ENCODE measurements at places on chromosomes 11 and 22.

DNA sequence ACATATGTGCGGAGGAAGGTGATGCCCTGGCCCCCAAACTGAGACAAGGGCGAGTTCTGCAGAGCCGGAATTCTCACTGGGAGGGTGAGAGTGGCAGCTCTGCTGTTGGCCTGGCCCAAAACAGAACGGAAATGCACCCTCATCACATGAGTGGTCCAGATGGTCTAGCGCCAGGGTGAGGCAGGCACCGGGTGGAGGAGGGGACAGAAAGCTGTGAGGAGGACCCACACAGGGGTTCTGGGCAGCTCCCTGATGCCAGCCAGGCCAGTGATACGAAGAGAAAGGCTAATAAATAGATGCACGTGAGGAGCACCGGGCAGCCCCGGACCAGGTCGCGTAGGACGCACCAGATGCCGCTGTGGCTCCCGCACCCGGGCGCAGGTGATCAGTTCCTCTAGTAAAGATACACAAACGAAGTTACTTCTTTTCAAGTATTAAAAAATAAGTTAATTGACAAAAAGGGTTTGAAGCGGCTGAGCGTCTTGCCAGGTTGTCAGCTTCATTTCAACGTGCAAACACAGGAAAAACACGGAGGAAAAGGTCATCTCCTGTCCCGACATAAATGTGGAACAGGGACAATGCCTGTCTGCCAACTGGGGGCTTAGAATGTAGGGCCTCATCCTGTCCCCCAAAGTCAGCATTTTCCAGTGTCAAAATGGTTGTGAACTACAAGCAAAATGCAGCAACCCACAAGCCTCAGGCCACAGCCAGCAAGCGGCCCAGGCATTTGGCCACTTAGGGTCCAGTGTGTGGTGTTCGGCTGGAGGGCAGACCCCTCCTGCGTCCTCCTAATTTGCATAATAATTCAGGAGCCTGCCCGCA is 15.3 kb upstream of the BID start:
- DNase-seq = no peak

- DNase-seq = no peak
Measured at GRCh38 chr11:120344302-120345004, 8.2 kb downstream of the ARHGEF12 start.

DNA sequence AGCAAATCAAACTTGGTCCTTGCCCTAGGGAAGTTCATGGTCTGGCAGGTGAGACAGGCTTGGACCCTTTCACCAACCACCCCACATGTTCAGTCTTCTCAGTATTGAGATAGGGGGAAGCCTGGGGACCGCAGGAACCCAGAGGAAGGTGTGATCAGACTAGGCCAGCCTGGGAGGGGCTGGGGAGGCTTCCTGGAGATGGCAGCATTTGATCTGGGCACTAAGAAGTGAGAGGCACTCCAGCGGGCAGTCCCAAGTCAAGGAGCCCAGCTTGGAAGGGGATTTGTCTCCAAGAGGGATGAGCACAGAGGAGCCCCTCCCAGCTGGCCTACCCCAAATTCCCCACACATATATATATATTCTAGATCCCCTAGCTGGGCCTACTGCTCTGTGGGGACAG is 5.4 kb downstream of the LRRC32 start:
- no peak for DNase-seq

DNA sequence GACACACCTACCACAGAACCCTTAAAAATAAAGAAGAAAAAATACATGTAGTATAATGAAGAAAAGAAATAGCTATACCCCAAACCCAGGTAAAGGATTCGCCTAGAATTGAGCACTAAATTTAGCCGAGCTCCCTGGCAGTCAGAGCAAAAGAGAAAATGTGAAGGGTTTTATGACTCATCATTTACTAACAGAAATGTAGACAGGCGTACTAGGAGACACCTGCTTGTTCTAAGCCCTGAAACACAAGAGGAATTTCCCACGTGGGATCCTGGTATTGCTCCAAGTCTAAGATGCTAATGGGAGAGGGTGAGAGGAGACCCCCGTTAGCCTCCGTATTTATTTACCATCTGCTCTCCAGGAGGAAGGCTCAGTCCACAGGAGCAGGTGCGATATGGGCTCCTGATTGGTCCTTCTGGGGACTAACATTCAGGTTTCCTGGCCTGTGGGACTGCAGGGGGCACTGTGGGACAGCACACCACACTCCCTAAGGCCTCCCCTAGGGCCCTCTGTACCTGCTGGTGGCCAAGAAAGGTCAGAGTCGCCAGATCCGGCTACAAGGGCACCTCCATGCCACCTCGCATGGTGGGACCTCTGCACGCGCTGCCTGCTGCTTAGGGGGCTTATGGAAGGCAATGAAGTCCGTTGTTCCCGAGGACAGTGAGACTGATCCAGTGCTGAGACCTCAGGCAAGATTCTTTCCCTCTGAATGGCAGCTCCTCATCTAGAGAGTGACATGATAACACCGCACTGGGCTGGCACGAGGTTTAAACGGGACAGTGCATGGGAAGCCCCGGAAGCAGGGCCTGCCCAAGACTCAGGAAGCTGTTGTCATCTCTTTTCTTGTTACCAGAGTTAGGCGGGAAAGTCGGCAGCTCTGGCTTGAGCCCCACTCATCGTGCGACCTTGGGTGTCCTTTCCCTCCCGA is 25.8 kb downstream of the KCNC1 start:
- DNase-seq = peak; percentile 70

DNA sequence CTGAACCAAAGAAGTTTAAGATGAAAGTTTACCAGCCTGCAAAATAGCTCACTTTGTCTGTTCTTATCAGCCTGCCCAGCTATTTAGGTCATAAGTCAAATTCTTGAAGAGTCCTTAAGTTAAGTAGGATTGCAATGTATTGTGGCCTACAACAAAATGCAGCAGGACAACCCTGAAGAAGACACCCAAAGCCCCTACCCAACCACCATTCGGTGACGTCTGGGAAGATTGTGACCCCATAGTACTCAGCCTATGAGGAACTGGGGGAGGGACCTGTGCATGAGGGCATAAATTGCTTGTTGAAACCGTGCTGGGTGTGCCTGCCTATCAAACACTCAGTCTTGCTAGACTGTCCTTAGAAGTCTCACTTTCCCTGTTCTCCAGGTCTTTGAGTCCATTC is 50.5 kb upstream of the FDX1 start:
- no peak for DNase-seq
